HFF-Myc (cell line): ENCODE measurements at places on chromosomes 2 and 18.
A peak's percentile ranks its signal among the peaks of the same experiment; 100 is the strongest.

DNA sequence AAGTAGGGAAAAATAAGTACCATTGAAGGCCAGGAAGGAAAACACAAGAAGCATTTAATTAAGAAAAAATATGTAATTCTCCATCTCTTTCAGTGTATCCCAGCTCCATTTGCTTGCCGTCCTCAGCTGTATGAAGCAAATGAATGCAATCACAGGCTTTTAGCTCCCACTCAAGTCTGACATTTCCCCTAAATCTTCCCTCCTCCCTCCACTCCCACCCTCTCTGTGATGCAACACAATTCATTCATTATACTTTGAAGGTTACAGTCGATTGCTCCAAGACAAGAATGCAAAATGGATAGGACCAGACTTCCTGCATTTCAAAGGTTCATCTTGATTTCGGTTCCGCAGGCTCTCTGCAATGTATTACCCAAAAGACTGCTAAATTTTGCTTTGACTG is 172.7 kb upstream of the SERPINE2 start:
- no peak for DNase-seq

DNA sequence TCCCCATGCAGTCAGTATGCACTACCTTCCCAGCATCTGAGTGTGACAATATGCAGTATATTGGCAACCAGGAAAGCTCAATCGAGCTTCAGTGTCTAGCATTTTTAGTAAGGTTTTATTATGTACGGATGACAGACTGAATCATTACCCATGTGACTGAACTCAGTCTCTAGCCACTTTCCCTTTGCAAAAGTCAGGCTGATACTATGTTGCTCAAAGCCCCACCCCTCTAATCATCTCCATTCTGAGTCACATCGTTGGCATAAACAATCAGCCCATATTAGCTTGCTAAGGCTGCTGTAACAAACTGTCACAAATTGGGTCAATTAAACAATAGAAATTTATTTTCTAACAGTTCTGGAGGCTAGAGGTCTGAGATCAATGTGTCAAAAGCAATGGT is 25.8 kb upstream of the SRD5A2 start:
- no peak for DNase-seq

DNA sequence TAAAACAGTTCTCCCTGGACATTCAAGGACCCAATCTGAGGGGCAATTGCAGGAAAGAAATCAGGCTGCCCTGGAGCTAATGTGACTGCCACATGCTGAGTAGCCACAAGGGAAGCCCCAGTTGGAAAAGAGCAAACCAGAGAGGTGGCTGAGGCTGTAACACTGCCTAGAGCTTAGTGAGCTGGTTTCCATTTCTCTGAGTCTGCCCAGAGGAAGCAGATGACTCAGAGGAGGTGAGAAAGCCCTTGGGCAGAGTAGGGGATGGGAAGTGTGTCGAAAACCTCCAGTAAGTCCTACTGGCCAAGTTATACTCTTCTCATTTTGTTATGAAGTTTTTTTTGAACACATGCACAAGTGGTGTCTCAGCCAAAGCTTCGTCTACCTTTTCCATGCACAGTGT is 753.0 kb downstream of the CNTNAP5 start:
- no peak for DNase-seq

- DNase-seq = no peak
These were observed 48.1 kb downstream of the CYRIA start for GRCh38 chr2:16617282-16618266.

DNA sequence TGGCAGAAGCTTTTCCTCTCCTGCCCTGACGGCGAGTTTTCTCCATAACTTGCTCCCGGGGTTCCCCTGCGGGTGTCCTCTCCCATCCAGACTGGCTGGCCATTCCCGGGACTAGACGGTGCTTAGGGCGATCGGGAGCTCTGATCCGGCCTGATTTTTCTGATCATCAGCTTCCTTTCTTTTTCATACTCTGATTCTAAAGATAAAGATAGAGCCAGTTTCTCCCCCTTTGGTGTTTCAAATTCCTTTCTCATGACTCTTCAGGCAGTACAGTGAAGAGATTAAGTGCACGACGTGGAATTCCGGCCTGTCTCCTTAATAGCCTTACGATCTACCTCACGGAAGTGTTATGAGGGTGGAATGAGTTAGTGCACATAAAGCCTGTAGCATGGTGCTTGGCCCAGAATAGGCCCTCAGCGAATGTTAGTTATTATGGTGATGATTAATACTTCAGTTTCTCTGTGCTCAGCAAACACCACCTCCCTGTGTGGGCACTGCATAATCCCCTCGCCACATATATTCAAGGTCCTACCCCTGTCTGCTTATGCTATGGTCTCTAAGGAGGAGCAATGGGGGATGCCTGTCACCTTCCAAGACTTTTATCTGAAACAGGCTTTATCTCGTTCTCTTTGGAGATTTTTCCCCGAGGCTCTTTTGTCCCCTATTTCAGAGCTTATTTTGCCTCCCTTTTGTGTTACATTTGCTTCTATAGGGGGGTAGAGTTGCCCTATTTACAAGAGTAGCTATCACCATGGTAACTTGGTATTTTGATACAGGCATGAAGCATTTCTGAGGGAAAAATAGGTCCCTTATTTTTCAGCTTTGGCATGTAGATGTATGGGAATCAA is 254.8 kb downstream of the CDH2 start:
- peak; percentile 66 for DNase-seq

- DNase-seq = no peak
These were observed 60.4 kb downstream of the COL4A4 start for GRCh38 chr2:227103583-227103982.

DNA sequence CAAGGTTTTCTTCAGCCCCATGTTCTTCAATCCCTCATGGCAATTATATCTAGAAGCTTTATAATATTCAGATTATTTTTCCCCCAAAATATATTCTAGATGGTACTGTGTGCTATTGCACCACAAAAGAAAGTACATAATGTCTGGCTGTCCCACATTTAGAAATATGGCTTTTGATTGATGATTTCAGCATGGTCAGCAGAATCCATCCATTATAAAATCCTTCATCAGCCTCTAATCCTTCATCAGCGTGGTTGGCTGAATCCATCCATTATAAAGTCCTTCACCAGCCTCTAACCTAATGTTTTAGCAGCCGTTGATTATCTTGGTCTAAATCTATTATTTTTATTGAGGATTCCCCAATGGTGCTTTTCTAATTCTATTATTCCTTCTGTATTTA is 23.3 kb upstream of the HAAO start:
- no peak for DNase-seq

- DNase-seq = no peak
These were observed 2.1 kb upstream of the STK17B start for GRCh38 chr2:196173505-196173904.

- no peak for DNase-seq
These were observed 676 bp downstream of the ACTR2 start for GRCh38 chr2:65228263-65228750.
